H54 (cell line): ENCODE measurements at places on chromosomes 1 and 21.

- no peak for DNase-seq
Measured at GRCh38 chr1:203199816-203200571, 13.5 kb upstream of the CHI3L1 start.

GRCh38 chr1:34213956-34214355 is 37.2 kb downstream of the C1orf94 start:
- DNase-seq, result no peak

- no peak for DNase-seq
Measured at GRCh38 chr1:27560268-27561123, 43.4 kb downstream of the AHDC1 start.

DNA sequence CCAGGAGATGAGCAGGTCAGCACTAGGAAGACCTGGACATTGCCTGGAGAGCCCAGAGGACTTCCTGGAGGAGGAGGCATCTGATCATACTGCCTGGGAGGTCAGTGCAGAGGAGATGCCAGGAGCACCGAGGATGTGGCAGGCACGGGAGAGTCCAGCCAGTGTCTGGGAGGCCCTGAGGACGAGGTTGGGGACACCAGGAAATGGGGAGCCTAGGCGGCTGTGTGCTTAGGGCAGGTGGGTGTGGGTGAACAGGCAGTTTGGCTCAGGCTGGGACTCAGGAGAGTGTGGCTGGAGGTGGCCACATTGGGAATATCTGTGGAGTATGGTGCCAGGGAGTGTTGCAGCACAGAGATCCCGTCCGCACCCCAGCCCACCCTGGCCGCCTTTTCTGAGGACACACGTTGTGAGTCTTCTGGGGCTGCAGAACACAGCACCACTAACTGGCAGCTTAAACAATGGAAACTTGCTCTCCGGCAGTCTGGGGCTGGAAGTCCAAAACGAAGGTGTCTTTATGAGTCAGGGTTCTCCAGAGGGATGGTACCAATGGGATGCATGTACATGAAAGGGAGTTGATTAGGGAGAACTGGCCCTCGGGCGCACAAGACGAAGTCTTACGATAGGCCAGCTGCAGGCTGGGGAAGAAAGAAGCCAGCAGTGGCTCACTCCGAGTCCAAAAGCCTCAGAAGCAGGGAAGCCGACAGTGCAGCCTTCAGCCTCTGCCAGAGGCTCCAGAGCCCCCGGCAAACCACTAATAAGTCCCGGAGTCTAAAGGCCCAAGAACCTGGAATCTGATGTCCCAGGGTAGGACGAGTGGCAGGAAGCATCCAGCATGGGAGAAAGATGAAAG is 58.0 kb downstream of the FAAP20 start:
- DNase-seq, result no peak
